ENCODE measurements at places on chromosomes 11 and 22. TPM values are rescaled to one million over a fixed set of nuclear protein-coding genes. Genes with fewer than 3 reads are reported as not detected.

GRCh38 chr22:24088816-24089215 lies 77.7 kb downstream of the CABIN1 start:
- DNase-seq = no peak
- no peak overlapping the region for H3K4me3 ChIP-seq
- H3K27me3 ChIP-seq = no peaks in the 10 kb centered on the region
- peaks cover 26% of the 10 kb centered on the region for H3K36me3 ChIP-seq

- peaks cover 9% of the 10 kb centered on the region for H3K4me1 ChIP-seq
- no peak overlapping the region for H3K4me3 ChIP-seq
- H3K36me3 ChIP-seq = no peaks in the 10 kb centered on the region
These were observed 118.2 kb downstream of the BRD1 start for GRCh38 chr22:49709464-49709863.

GRCh38 chr11:33234397-33235190 lies 22.6 kb upstream of the HIPK3 start:
- no peaks in the 10 kb centered on the region for H3K36me3 ChIP-seq
- no peak overlapping the region for H3K4me3 ChIP-seq
- no peaks in the 10 kb centered on the region for H3K27me3 ChIP-seq
- H3K4me1 ChIP-seq = no peaks in the 10 kb centered on the region
- DNase-seq = no peak

Gene PRPF19
- 102 TPM for total RNA-seq

Gene CARD10
- 44.1 TPM for total RNA-seq

GRCh38 chr11:103070142-103070541 lies 21.8 kb downstream of the DCUN1D5 start:
- H3K4me3 ChIP-seq = no peak overlapping the region
- H3K27ac ChIP-seq = no peak overlapping the region
- DNase-seq = no peak

DNA sequence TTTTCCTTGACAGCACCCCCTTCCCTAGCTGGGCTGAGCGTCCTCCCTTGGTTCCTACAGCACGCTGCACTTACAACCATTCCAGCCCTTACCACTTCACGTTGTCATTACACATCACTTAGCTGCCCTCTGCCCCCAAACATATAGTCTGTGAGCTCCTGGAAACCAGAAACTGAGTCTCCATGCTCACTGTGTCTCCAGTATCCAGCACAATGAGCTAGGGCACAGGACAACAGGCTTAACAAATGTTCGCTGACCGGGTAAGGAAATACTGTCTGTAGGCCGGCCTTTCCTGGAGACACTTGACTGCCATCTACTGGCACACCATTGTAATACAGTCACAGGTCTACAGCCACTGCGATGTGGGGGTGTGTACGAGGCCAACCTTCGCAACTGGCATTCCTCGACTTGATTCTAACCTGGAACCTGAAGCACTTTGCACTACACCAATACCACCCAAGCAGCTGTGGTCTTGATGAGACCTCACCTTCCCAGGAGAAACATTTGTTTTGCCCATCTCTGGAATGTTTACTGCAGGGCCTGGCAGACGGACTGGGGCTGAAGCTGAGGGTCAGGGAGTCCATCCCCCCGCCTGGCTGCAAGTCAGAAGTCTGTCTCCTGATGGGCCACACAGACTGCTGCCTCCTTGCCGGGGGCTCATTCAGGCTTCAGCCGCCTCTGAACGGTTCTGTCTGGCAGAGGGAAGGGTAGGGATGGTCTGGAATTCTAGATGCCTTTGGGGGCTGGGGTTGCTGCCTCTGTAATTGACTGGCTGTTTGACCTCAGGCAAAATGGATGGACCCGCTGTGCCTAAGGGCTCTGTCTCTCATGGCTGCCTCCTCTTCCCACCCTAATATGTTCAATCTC lies 72.0 kb downstream of the SYN3 start:
- H3K27me3 ChIP-seq = peaks cover 8% of the 10 kb centered on the region
- H3K36me3 ChIP-seq = no peaks in the 10 kb centered on the region
- no peak overlapping the region for H3K27ac ChIP-seq
- H3K4me1 ChIP-seq = peaks cover 3% of the 10 kb centered on the region

Gene PHOX2A
- total RNA-seq = not detected

DNA sequence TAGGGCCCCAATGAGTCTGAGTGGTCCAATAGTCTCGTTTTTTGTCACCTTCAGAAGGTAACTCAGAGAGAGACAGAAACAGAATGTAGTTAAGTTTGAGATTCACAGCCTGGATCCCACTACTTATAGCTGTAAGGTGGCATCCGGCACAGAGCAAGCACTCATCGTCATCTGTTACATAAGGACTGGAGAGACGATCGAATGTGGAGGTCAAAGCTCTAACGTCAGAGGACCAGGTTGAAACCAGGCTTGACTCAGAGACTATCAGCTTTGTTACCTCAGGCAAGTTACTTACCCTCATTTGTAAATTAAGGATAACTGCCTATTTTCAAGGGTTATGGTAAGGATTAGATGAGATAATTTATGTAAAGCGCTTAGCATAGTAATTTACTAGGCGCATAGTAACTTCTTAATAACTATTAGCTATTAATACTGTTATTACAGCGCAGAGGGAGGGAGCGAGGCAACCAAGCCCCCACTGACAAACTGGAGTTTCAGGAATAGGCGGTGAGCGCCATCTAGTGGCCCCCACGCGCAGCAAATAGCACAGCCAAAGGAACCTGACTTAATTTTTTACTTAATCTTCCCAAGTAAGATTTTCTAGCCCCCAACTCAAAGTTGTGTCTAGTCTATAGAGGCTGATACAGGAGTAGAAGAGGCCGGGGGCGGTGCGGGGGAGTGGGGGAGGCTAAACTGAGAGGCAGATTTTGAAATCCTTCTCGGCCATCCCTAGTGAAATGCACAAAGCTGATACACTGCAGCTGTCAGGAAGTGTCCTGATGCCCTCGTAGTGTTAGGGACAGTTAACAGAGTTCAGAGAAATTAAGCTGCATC lies 29.0 kb upstream of the API5 start:
- H3K27me3 ChIP-seq = peaks cover 15% of the 10 kb centered on the region
- no peak overlapping the region for H3K4me3 ChIP-seq
- DNase-seq = peak; percentile 33
- H3K36me3 ChIP-seq = no peaks in the 10 kb centered on the region
- H3K27ac ChIP-seq = no peak overlapping the region

Gene SEZ6L
- 26.2 TPM for total RNA-seq

DNA sequence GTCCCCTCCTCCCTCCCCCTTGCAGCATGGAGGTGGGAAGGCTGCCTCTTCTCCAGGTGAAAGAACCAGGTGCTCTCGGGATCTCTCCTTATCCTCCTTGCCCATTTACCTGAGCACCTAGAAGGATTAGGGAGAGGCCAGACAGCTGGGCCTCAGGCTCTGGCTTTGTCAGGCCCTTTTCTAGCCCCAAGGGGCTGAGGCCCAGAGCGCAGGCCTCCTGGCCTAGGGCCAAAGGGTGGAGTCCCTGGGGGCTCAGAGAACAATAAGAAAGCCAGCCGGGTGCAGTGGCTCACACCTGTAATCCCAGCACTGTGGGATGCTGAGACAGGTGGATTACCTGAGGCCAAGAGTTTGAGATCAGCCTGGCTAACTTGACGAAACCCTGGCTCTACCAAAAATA lies 5.4 kb upstream of the TTLL1 start:
- no peaks in the 10 kb centered on the region for H3K27me3 ChIP-seq
- no peak for DNase-seq
- peaks cover 2% of the 10 kb centered on the region for H3K36me3 ChIP-seq
- no peaks in the 10 kb centered on the region for H3K4me1 ChIP-seq

Gene MMP10
- not detected for total RNA-seq

DNA sequence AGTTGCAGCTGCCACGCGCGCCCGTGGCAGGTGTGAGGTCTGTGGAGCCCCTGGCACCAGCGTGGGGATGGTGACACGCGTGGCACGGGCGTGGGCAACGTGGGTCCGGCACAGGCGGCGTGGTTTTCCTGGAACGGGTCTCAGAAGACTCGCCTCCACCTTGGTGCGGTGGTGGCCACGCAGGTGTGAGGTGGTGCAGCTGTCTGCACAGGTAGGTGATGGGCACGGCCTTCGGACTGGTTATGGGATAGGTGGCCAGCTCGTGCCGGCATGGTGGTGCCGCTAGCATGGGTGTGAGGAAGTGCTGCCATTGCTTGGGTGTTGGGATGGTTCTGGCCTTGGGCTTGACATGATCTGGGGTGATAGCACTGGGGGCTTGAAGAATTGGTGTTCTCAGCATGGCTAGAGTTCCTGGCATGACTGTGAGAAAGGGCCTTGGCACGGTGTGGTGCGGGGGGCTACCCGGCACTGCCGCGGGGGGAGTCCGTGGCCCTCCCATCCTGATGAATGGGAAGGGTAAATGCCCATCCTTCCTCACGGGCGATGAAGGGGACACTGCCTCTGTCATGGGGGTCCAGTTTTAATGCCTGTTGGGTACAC lies 531 bp downstream of the DAGLA start:
- H3K36me3 ChIP-seq = peaks cover 4% of the 10 kb centered on the region
- DNase-seq = no peak
- no peak overlapping the region for H3K27ac ChIP-seq
- H3K4me1 ChIP-seq = peaks cover 11% of the 10 kb centered on the region
- H3K4me3 ChIP-seq = no peak overlapping the region

Gene SOX10
- total RNA-seq = 0.95 TPM

Gene APOL4
- not detected for total RNA-seq

Gene OR4D5
- total RNA-seq = 0.53 TPM

GRCh38 chr11:31856248-31856647 lies 45.1 kb upstream of the PAX6 start:
- peaks cover 7% of the 10 kb centered on the region for H3K27me3 ChIP-seq
- no peak overlapping the region for H3K27ac ChIP-seq
- no peak overlapping the region for H3K4me3 ChIP-seq
- DNase-seq = no peak

Gene HEPACAM
- total RNA-seq = 0.07 TPM

Gene CUL5
- 37.9 TPM for total RNA-seq

Gene CBLIF
- 17.9 TPM for total RNA-seq

DNA sequence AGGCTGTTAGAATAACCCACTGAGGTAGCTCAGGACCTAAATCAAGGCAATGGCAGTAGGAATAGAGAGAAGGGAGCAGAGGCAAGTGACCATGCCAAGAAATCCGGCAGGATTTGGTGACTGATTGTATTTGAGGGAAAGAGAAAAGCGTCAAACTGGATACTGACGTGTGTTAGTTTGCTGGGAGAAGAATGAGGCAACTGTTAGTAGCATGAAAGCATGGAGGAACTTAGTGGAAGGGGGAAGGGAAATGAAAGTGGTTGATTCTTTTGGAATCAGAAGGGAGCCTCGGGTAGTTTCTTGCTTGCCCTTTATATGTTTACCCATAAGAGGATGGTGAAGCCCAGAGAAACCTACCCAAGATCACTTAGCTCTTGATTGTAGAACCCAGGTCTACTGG lies 8.3 kb downstream of the PPFIBP2 start:
- DNase-seq = no peak
- H3K36me3 ChIP-seq = peaks cover 4% of the 10 kb centered on the region
- no peak overlapping the region for H3K4me3 ChIP-seq
- peaks cover 15% of the 10 kb centered on the region for H3K27me3 ChIP-seq

DNA sequence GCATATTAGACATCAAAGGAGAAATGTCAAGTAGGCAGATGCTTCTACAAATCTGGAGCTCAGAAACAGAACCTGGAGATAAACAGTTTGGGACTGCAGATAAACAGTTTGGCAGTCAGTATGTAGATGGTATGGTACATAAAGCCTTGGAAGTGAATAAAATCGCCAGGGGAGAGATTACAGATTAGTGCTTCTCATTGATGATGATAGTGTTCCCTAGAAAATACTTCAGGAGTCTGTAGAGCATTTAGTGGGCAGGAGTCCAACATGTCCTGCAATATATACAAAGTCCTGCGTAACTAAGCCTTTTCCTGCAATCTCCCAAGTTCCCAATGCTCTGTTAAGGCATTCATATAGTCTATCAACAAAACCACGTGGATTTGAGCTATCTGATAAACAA lies 35.2 kb downstream of the NARS2 start:
- no peak overlapping the region for H3K4me3 ChIP-seq
- DNase-seq = no peak
- H3K36me3 ChIP-seq = peaks cover 17% of the 10 kb centered on the region
- H3K4me1 ChIP-seq = peaks cover 9% of the 10 kb centered on the region

Gene GAL3ST1
- total RNA-seq = 21.6 TPM

GRCh38 chr11:5689551-5689983 lies at the start of gene TRIM22:
Gene TRIM22, plus strand, starts transcription at chr11:5689790. Its CDS starts 6,443 bp downstream, at chr11:5696233.
- no peaks in the 10 kb centered on the region for H3K27me3 ChIP-seq
- DNase-seq = no peak
- peaks cover 10% of the 10 kb centered on the region for H3K4me1 ChIP-seq
- no peak within 1 kb of the TSS for H3K4me3 ChIP-seq
- peak within 1 kb of the TSS; percentile 38 for H3K27ac ChIP-seq
- no peaks in the 10 kb centered on the region for H3K36me3 ChIP-seq

- H3K4me3 ChIP-seq = no peak overlapping the region
- H3K36me3 ChIP-seq = no peaks in the 10 kb centered on the region
- no peak for DNase-seq
- peaks cover 18% of the 10 kb centered on the region for H3K4me1 ChIP-seq
These were observed 387.5 kb downstream of the KCNA4 start for GRCh38 chr11:29629286-29629685.

Gene CD3D
- total RNA-seq = not detected

DNA sequence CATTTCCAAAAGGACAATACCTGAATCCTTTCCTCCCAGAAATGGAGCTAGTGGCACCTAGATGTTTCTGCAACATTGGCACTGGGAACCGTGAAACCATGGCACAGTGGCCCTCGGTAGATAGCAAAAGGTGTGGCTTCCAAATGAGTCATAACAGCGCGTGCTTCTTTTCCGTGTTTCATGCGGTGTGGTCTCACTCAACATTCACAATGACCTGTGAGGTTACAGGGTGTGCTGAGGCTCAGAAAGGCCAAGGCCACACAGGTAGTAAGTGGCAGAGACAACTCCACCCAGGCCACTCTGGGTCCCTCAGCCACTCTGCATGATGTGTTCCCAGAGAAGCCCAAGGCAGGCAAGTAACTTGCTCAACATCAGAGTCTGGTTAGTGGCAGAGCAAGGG lies 67.4 kb downstream of the TP53I11 start:
- no peaks in the 10 kb centered on the region for H3K27me3 ChIP-seq
- no peaks in the 10 kb centered on the region for H3K36me3 ChIP-seq
- peaks cover 38% of the 10 kb centered on the region for H3K4me1 ChIP-seq
- no peak overlapping the region for H3K27ac ChIP-seq
- no peak for DNase-seq

DNA sequence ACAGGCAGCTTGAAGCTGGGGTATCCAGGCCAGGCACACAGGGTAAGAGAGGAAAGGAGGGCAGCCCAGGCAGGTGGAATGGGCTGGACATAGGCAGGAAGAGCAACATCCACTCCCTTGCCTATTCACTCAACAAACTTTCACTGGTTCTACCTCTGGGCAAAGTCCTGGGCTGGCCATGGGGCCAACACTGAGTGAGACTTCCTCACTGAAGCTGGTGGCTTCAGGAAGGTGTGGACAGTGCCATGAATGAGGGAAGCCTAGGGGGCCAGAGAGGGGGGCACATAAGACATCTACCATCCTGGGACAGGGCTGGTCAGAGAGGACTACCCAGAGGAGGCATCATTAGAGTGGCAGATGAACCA lies 44.9 kb upstream of the TCF20 start:
- no peak overlapping the region for H3K4me3 ChIP-seq
- DNase-seq = no peak
- H3K27ac ChIP-seq = no peak overlapping the region
- peaks cover 17% of the 10 kb centered on the region for H3K27me3 ChIP-seq
